ENCODE measurements at places on chromosomes 3 and 15.

- no peak for DNase-seq
Observed at GRCh38 chr15:74799255-74799855, 13.3 kb upstream of the LMAN1L start.

GRCh38 chr3:93992207-93992606 lies 12.3 kb downstream of the ARL13B start:
- DNase-seq: no peak

- DNase-seq: no peak
Observed at GRCh38 chr3:72664184-72664975, 183.9 kb downstream of the SHQ1 start.

DNA sequence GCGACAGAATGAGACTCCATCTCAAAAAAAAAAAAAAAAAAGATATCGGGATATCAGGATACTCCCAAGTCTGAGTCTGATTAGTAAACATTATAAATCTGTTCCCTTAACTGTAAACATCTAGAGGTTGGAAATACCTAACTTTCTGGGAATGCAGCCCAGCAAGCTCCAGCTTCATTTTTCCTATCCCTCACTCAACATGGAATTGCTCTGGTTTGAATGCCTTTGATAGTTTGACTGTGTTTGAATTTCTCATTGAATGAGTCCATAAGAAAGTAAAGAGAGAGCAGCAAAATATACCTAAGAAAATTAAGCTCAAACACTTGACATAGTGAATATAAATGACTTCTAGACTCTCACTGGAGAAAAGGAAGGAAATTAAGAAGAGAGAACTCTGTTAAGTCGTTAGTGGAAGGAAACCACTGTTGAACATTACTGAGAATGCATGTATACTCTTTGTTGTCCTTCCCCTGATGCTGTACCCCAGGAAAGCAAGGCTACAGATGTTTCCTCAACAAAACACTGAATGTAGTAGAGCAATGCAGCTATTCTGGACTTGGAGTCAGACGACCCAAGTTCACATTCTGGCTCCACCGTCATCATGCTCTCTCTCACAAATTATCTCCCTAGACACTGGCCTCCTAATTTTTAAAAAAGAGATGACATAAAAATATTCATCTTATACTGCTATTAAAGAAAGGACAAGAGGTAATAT lies 62.4 kb downstream of the CD200 start:
- no peak for DNase-seq

DNA sequence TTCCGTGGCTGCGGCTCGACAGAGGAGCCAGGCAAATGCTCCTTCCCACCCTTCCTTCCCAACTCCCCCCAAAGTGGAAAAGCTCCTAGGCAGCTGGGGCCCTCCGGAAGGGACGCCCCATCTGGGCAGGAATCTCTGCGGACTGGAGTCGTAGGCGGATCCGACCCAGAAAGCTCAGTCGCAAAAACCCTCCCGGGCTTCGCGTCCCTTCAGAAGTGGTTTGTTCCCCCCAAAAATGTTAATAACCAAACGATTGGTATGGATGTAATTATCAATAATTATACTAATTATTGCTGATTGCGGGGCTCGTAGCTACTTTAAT lies 3.8 kb downstream of the RNU6-1 start:
- DNase-seq: no peak

DNA sequence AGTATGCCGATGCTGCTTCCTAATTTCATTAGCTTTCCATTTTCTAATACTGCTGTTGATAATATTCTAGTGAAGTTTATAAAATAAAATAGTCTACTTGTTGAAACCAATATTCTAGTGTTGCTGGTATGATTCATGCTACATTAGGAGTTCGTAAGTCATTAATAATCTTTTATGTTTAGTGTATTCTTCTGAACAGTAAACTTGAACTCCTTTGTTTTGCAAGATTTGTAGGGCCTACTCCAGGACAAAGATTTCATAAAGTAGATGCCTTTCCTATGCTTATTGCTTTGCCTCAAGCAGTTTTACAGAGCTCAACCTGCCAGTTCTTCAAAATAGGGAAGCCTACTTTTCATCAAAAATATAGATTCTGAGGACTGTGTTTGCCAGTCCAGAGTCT lies 111.5 kb downstream of the RSRC1 start:
- DNase-seq: no peak

GRCh38 chr3:71063773-71064290 lies 519.7 kb downstream of the FOXP1 start:
- DNase-seq: peak; percentile 12

DNA sequence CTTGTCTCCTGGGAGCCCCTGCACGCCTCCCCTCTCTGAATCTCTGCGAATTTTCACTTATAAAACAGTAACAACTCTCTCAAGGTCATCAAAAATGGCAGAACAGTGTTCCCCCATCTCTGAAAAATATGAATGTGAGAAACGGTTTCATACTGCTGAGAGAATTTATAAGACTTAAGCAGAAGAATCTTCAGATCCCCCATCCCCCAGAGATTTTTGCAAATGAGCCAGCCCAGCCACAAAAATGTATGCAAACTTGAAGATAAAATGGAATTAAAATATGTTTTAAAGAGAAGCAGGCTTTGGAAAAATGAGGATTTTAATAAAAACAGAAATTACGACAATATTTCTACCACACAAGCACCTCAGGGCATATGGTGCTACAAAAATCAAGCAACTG lies 173.0 kb downstream of the STT3B start:
- no peak for DNase-seq

DNA sequence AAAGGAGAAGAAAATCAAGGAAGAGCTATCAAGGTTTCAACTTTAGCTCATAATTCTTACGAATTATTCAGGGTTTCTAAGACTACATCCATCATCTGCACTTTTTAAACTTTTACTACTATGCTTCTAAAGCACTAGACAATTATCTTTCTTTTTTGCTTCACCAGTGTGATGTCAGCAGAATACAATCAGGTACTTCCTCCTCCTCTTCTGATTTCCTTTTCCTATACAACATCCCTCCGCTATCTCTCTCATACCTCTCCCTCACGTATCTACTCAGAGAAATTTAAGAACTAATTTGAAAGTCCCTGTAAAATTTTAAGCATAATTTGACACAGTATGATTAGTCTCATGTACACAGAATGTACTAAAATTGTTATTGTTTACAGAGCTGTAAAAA lies 47.3 kb upstream of the USP50 start:
- peak; percentile 74 for DNase-seq

DNA sequence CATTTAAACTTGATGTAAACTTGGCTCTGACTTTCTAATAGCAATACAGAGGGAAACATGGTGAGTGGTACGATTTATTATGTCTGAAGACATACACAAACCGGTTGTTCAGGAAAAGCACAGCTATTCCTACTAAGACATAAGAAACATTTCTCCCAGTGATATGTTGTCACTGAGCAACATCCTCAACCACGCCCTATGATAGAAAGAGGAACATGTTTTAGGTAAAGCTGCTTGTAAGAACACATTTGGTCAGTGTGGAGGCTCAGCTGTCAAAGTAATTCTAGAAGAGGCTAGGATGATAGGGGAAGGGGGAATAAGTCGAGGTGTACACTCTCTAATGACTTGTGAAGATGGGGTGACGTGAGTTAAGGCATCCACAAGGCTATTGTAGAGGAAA lies 42.7 kb upstream of the B3GNT5 start:
- no peak for DNase-seq

GRCh38 chr3:180018543-180018942 lies 18.2 kb downstream of the PEX5L start:
- DNase-seq: no peak

DNA sequence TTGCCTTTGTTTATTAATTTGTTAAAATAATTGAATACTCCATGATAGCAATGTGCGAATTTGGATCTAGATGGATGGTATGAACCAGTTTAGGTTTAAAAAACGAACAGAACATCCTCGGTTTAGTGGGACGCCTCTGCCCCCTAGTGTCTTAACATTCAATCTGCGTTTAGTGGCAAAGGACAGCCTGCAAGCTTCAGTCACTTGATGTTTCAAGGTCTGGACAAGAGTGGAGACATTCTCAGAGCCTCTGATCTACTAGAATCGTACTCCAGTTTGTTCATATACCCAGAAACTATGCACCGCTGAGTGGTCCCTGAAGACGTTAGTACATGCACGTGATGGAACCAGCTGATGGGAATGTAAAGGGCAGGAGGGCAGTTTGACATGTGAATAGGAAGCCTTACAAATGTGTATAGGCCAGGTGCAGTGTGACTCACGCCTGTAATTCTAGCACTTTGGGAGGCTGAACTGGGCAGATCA lies 17.8 kb upstream of the ATP13A4 start:
- DNase-seq: peak; percentile 73

Measured in erythroblast (primary cell).